ENCODE measurements at places on chromosomes 5 and 9. TPM values are rescaled to one million over a fixed set of nuclear protein-coding genes. Genes with fewer than 3 reads are reported as not detected.

CFAP157 gene
- polyA plus RNA-seq = 0.06 TPM

COQ4 gene
- polyA plus RNA-seq = 19.9 TPM

DNA sequence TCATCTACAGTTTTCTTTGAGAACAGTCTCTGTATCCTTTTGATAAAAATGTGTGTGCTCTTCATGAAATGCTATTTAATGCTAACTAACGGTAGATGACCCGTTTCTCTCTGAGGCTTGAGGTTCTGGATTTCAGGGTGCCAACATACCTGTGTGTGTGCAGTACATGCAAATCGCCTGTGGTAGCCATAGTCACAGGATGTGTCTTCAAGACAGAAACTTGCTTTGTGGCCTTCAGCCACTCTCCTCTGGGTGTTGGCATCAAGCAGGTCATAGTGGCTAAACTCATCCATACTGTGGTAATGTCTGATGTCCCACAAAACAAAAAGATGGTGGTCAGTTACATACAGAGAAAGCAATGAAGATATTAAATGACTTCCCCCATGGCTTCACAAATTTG is 4.2 kb downstream of the LOX start:
- DNase-seq = no peak

DNA sequence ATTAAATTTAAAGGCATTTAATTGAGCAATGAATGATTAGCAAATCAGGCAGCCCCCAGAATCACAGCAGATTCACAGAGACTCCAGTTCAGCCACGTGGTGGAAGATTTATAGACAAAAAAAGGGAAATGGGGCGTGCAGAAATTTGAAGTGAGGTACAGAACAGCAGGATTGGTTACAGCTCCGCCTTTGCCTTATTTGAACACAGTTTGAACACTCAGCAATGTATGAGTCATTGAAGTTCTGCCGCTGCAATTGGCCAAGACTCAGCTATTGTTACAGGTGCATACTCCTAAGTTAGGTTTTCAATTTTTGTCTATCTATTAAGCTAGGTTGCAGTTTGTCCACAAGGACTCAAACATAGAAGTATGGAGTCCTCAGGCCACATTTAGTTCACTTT is 157.7 kb upstream of the SLC12A2 start:
- DNase-seq = no peak

DNA sequence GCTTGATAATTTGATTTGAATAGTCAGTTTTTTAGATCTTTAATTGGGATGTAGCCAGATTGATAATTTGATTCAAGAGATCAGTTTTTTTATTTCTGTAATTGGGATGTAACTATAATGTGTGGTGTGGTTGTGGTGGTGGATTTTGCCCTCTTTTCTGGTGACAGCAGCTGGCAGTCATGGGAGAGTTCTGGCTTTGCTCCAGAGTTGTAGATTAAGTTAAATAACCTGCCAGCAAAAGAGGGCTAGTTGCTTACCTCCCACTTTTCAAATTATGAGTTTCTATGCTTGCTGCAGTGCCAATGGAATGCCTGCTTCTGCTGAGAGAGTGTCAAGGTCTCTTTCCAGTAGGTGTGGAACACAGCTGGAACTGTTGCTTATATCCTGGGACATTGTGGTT is 315.1 kb downstream of the CCDC171 start:
- no peak for DNase-seq

Measured in CD14-positive monocyte (primary cell).